ENCODE measurements at places on chromosomes 2 and 18.

- no peak for DNase-seq
These were observed 103.9 kb downstream of the MRO start for GRCh38 chr18:50715919-50716318.

DNA sequence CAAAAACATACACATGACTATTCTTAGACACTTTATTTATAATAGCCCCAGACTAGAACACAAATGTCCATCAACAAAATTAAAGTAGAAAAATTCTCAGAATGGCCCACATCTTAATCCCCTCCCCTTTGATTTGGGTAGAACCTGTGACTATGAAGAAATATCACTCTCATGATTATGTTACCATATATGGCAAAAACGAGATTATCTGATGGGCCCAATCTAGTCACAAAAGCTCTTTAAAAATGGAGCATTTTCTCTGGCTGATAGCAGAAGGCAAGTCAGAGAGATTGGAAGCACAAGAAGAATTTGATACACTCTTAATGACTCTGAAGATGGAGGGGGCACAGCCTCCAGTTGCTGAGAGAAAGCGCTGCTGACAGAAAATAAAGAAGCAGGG, 39.6 kb downstream of the METTL4 start:
- no peak for DNase-seq

DNA sequence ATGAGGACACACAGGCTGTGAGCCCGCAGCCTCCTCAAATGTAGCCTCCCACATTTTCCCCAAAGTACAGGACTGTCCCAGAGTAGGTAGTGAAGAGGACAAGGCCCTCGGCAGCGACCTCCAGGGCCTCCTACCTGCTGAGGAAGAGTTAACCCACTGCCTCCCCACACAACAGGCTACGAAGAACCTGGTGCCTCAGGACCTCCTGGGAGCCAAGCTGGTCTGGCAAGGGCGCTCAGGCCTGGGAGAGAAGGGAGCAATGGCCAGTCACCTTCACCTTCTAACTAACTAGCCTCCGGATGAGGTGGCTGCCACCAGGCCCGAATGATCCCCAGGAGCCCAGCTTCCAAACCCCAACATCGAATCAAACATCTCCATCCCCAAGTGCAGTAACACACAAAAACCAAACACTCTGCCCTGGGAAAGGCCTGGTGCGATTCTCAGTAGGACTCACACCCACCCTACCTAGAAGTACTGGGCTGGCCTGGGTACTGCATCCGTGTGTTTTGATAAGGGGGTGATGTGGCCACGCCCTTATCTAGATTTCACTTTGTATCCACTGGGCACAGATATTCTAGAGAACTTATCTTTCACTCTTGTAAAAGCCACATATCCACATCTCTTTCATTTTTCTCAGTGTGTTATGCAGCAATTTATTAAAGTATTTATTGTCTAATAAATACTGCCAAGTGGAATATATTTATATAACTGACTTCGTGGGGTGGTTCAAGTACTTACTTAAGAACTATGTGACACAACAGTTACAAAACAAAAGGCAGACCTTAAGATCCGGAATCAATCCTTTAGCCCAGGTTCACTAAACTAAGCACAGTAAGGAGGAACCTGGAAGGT, 9.7 kb downstream of the ERFE start:
- no peak for DNase-seq

DNA sequence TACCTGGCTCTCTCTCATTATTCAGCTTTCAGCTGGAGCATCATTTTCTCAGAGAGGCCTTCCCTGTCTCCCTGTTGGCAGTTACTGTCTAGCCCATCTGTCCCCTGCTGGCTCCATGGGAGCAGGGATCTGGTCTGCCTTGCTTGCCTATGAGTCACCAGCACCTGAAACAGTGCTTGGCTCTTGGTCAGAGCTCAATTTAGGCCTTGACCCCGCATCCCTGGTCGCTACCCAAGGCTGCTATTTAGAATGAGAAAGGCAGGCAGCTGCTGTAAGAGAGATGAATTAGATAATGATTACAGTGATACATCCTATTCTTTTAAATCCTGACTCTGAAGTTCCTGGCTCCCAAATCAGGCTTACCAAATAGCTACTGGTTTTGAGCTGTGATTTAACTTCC, 32.9 kb downstream of the KCNE4 start:
- DNase-seq = no peak

DNA sequence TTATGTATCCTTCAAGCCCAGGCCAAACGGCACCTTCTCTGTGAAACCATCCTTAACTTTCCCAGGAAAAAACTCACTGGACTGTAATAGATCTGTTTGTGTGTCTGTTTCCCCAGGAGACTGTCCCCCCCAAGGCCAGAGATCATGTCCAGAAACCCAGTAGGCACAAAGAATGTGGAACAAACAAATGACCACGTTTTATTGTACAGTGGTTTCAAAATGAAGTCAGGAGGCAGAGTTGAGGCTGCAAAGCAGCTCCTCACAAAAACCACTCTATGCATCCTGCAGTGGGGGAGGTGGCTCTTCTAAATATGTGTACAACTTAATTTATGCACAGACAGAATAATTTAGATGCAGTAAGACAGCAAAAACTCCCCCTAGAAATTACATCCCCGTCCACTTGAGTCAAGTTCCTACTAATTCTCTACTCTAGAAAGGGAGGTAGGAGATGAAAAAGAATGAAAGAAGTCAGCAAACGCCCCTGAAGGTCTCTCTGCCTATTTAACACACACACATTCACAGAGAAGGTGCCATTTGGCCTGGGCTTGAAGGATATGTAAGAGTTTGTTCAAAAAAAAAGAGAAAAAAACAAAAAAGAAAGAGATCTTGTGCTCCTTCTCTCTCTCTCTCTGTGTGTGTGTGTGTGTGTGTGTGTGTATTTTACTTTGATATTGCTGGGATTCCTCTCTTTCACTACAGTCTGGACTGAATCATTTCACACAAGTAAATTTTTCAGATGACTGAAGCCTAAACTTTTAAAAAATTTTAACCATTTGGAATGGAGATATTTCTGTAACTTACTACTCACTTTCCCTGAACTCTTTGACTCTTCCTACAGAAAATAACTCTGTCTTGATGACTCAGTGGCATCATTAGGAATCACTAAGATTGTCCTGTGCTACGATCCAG, 19.5 kb downstream of the BCL2 start:
- no peak for DNase-seq

GRCh38 chr2:74103763-74104162, 43.9 kb downstream of the BOLA3 start:
- no peak for DNase-seq

DNA sequence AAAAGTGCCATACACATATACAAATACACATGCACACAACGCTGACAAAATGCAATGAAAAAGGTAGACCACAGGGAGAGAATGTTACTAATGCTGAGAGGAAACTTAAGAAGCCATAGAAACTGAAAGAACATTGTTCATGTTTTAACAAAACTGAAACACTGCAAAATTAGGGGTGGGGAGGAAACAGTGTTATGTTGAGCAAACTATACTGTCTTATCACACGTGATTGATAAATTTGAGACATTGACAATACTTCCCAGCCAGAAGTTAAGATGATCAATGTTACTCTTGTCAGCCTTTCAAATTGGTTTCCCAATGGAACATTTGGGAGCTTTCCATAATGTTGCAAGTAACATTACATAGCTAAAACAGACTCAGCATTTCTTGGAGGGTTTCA, 165.5 kb downstream of the L3MBTL4 start:
- no peak for DNase-seq

DNA sequence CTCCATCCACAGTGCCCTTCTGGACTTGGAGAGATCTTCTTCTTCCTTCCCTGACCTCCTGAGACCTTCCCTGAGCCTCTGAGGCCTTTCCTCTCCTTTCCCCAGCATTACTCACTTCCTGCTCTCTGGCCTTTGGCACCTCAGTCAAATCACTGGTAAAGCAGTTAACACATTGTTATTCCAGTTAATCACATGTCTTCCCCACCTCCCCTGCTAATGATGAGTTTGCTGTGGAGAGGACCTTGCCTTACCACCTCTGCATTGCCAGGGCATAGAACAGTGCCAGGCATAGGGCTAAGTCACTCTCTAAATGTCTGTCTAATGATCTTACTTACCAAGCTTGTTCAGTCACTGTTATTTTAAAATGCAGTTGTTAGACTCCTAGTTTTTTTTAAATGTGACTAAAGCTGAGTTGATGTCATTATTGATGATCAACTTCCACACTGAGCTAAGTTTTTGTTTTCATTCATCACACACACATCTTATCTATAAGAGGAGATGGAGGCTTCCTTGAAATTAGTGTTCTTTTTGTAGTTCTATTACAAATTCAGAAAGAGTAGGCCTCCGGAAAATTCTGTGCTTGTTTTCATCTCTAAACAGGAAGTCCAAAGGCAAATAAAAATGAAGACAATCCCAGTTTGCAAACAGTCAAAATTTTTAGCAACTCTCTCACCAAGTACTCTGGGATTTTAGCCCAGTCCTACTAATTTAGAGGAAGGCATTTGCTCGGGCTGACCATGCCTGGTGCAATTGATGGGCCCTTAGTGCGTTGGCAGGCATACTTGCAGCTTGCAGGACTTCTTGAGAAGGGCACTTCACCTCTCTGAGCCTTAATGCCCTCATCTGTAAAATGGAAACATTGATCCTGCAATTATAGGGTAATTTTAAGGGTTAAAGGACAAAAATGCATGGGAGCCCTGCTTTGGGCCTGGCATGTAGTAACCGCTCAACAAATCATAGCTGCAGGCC, 113.7 kb upstream of the SPRED2 start:
- no peak for DNase-seq

- DNase-seq = no peak
These were observed 598 bp upstream of the WBP1 start for GRCh38 chr2:74457549-74458131.

GRCh38 chr2:158269143-158269542, 167.5 kb downstream of the UPP2 start:
- no peak for DNase-seq

DNA sequence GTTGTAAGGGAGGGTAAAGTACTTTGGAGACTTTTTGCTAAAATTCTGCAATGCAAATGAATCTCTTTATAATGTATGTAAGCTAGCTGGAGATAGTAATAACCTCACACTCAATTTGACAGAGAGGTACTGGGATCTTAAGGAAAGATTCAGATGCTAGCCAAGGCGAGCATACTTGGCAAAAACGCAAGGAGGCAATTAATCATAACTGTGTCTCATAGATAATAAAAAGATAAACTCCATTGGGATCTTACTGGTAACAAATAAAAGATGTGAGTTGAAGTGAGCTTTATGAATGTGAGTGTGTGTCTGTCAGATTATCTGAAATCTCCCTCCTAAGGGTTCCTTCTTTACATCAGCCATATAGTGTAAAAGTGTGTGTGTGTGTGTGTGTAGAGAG, 533.0 kb downstream of the TMX3 start:
- no peak for DNase-seq

DNA sequence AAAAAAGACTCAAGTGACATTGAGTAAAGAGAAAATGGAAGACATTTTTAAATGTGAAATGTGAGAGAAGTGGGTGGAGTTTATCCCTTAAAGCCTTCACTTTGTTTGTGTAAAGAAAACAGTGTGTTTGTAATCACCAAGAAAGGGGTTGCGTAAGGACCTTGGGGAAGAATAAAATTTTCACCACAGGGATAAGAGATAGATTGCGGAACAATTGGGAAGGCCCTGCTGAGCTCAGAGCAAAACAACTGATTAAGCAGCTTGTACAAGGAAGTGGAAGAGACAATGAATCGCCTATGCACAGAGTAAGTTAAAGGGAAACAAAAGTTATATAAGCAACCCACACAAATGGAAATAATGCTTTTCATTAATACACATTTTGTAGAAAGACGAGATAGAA, 327.7 kb downstream of the RAD51AP2 start:
- no peak for DNase-seq

DNA sequence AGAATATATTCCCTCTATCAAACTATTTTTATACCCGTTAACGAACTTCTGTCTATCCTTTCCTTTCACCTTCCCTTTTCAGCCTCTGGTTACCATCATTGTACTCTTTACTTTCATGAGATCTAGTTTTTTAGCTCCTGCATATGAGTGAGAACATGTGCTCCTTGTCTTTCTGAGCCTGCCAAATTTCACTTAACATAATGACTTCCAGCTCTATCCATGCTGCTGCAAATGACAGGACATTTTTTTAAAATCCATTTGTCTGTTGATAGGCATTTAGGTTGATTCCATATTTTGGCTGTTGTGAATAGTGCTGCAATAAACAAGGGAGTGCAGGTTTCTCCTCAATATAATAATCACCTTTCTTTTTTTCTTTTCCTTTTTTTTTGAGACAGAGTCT, 8.2 kb upstream of the CCDC195 start:
- DNase-seq = no peak

- no peak for DNase-seq
These were observed 53.8 kb upstream of the TUBA3E start for GRCh38 chr2:130251873-130252620.

DNA sequence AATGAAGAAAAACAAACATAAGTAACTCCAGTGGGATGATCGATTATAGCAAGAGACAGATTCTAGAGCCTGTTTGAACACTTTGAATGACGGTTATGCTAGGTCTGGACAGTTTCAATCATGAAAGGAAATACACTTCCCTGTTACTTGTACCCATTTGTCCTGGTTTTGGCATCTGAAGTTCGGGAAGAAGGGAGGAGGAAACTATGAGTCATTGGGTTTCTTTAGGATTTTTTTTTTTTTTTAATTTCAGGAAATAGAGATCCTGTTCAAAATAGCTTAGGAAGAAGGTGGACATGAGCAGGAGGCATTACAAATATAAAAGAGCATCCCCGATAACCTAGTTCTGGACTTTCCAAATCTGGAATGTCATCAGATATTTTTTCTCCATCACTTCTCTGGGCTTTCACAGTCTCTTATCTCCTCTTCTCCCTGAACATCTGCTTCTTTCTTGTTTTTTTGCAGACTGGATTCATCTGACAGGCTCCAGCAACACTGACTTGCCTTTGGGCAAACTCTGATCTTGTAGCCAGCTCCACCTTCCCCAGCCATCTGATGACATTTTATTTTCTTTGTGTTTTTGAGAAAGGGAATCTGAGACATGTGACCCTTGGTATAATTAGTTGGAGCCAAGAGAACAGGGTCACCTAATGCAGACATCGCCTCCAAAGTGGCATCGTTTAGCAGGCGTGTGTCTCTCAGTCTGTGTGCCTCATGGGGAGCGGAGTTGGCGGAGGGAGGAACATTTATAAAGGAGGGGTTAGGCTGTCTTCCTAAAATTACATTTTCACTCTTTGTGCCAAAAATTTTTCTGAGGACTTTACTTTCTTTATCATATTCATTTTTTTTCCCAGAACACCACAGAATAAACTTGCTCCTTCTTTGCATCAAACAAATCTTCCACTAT, 195.3 kb upstream of the EPHA4 start:
- no peak for DNase-seq
